NCI-H146 (cell line): ENCODE measurements at places on chromosomes 6 and 20.

DNA sequence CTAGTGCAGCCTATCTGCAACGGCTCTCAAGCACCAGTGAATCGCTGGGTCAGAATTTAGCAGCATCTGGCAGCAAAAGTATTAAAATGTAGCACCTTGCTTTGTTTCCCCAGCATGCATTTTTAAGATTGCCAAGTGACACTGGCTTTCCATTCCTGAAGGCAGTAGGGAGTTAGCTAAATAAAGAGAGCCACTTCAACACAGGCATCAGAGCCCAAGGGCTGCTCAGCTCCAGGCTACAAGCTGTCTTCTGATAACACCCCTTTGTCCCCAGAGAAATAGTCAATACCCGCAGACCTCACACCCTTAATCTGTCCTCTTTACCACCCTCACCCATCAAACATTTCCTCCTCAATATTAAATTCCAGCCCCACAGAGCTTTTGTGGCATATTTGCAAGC lies 19.7 kb upstream of the MDFI start:
- DNase-seq, result no peak

GRCh38 chr6:165186441-165187205 lies 122.8 kb downstream of the C6orf118 start:
- no peak for DNase-seq

GRCh38 chr6:135281227-135281626 lies 100.1 kb downstream of the MYB start:
- no peak for DNase-seq

- DNase-seq, result peak; percentile 48
These were observed 95.4 kb downstream of the KHDC1L start for GRCh38 chr6:73129653-73130443.

GRCh38 chr6:121826156-121826810 lies 390.8 kb downstream of the GJA1 start:
- DNase-seq, result no peak

- no peak for DNase-seq
These were observed 156.3 kb downstream of the KIF6 start for GRCh38 chr6:39568896-39569295.
